Bronchial epithelial cell (primary cell): ENCODE measurements at places on chromosomes 13 and 19. TPM values are rescaled to one million over a fixed set of nuclear protein-coding genes. Genes with fewer than 3 reads are reported as not detected.
A peak's percentile ranks its signal among the peaks of the same experiment; 100 is the strongest.

The ZNF582 gene
- 1.1 and 2.4 TPM in 2 replicates for total RNA-seq

DNA sequence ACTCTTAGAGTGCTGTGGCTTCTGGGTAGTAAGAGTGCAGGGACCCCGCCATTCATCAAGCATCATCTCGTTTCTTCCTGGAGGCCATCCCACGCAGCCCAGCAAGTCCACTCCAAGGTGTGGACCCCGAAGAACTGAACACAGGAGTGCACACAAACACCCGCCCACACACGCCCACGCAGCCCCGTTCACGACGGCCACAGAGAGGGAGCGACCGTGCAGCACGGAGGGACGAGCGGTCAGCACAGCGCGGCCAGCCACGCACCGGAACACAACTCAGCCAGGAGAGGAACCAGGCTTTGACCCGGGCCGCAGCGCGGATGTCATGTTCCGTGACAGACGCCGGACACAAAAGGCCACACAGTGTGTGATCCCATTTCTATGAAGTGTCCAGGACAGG is 18.2 kb upstream of the RANBP3 start:
- DNase-seq = no peak

The ZNF813 gene
- total RNA-seq = 3.9 and 4.6 TPM in 2 replicates

DNA sequence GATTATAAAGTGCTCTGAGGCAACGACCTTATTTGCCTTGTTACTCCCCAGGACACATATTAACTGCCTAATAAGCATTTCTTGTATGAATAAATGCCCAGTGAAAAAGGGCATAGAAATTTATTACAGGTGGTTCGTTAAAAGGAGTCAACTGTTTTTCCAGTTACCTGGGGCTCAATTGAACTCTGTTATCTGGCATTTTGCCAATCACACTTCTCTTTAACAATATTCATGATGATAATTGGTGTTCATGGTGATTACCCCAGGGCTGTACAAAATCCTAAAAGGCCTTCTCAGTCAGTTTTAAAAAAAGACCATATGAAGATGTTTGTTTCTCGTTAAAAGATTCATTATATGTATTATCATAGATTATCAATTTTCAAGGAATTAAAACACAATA is 57.1 kb downstream of the KL start:
- no peak for DNase-seq

The APLP1 gene
- 0.26 and 0.51 TPM in 2 replicates for total RNA-seq

DNA sequence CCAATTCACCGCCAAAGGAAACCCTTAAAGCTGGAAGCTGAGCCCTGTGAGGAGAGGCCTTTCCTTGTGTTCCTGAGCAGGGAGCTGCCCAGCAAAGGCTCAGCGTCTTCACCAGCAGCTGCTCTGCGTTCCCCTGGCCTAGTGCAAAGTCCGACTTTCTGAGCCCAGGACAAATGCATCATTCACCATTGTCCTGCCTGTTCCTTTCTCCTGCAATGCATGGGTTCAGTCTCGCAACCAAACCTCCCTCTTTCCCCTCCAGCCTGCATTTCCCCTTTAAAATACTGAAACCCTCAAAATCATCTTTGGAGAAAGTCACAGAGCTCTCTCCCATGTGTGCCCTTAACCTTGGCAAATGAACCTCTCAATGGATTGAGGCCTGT is 12.9 kb upstream of the TMEM255B start:
- DNase-seq = no peak

The KCNRG gene
- 4.2 and 4.5 TPM in 2 replicates for total RNA-seq

The KLK2 gene
- total RNA-seq = 0.53 TPM in 1 of 2 replicates, not detected in the other

DNA sequence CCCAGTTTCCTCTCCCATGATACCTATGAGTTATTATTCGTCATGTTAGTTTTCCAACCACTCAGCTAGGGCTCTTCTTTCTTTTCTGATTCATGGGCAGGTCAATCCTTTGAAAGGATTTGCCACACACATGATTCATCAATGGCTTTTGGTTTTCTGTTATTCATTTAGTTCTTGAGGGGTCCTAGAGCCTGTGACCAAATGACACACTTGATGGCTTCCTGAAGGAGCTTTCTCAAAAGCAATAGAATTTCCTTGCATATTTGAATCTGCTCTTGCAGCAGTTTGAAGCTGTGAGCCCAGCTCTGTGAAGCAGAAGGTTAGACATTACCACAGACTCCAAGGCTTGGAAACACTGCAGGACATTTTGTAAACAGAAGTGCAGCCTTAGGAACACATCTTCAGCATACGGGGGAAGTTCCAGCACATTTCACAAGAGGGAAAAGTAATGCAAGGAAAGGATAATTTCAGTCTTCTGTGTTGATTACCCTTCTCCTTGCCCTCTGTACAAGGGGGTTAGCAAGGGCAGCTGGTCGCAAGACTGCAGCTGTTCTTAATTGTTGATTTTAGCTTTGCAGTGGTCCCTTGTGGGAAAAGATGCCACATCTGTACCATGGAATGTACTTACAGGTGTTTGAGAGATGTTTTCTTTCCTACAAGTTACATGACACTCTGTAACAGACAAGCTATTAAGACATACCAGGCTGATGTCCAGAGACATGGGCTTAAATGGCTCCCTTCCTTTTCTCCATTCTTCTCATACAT is 338.6 kb downstream of the KCNRG start:
- peak; percentile 93 for DNase-seq

The MBOAT7 gene
- total RNA-seq = 6.8 and 10.6 TPM in 2 replicates

- no peak for DNase-seq
Observed at GRCh38 chr13:44075113-44075512, 195.4 kb downstream of the LACC1 start.

GRCh38 chr13:111917086-111917485 is 149.9 kb upstream of the SOX1 start:
- no peak for DNase-seq

The RYR1 gene
- total RNA-seq = 4.5 and 7.4 TPM in 2 replicates

The CYSLTR2 gene
- not detected in 2 replicates for total RNA-seq

- no peak for DNase-seq
Observed at GRCh38 chr13:22929381-22930126, 251.2 kb upstream of the SGCG start.

The METTL21C gene
- total RNA-seq = not detected in 2 replicates

The LYPD3 gene
- total RNA-seq = 6.6 and 87.9 TPM in 2 replicates

DNA sequence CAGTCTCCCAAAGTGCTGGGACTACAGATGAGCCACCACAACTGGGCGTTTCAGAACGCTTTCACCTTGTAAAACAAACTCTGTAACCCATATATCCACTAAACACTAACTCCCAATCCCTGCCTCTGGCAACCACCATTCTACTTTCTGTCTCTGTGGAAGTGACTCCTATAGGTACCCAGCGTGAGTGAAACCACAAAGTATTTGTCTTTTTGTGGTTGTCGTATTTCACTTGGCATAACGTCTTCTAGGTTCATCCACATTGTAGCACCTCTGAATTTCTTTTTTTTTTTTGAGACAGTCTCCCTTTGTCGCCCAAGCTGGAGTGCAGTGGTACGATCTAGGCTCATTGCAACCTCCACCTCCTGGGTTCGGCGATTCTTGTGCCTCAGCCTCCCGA is 44.8 kb downstream of the BRD4 start:
- no peak for DNase-seq

The CABP5 gene
- total RNA-seq = not detected in 2 replicates

DNA sequence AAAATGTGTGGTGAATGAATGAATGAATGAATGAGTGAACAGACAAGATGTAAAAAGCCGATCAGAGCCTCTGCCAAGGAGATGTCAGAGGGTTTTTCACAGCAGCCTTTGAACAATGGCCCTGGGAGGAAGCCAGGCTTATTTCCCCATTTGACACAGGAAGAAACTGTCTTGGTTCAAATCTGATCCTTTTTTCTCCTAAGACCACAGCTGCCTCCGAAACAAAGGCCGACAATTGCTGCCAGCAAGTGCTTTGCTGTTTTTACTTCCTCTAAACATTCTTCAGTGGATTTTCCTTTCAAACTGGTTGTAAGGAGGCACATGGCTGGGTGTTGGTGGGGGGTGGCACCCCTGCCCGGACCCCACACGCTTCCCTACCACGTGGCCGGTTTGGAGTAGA is 44.2 kb upstream of the HOMER3 start:
- no peak for DNase-seq

The CYP2A6 gene
- total RNA-seq = not detected in 2 replicates

- no peak for DNase-seq
Observed at GRCh38 chr19:5774921-5775320, 9.6 kb downstream of the PRR22 start.

GRCh38 chr13:21884965-21885567 is 214.2 kb downstream of the FGF9 start:
- no peak for DNase-seq

The ZNF729 gene
- total RNA-seq = not detected in 2 replicates

DNA sequence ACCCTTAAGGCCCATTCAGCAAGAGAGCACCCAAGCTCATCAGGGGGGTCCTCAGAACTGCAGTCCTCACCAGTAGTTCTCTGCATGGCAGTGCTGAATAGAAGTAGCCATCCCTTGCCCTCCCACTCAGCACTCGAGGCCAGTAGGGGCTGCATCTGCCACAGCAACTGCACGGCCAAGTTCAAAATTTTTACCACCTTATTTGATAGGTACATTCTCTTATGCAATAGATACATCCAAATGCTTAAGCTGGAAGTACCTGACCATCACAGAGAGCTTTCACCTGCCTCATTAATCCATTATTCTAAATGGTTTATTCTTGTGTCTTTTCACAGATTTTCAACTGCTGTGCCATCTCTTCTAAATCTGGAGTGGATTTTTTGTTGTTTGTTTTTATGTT is 1307.4 kb downstream of the SLITRK5 start:
- no peak for DNase-seq

The KANK3 gene
- 0.64 and 2.4 TPM in 2 replicates for total RNA-seq

DNA sequence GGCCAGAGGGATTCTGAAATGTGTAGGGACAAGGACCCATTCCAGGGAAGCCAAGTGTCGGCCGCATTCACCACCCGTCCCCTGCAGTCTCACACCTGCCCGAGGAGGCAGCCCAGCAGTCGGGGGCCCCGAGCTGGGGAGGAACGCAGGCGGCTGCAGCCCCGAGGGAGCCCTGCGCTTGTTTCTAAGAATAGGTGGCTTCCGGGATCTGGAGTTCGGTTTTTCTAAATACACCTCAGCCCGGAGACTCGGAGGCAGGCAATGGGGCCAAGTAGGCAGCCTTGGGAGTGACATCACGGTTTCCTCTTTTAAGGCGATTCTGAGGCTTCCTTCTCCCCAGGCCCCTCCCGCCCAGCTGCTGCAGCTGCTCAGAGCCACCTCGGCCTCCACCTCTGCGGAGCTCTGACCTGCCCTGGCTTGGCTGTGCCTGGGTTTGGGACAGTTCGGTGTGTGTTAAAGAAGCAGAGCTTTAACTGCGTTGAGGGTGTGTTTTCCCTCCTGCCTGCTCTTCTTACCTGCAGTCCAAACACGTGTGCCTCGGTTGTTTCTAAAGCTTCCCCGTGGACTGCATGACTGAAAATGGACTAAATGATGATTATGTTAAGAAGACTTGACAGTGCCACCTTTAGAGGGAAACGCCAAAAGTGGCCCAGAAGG is 80.5 kb downstream of the COL4A2 start:
- peak; percentile 58 for DNase-seq

GRCh38 chr19:5172859-5173630 is 167.6 kb downstream of the PTPRS start:
- DNase-seq = peak; percentile 96

GRCh38 chr13:107025991-107026390 is 458.1 kb upstream of the ARGLU1 start:
- peak; percentile 62 for DNase-seq

DNA sequence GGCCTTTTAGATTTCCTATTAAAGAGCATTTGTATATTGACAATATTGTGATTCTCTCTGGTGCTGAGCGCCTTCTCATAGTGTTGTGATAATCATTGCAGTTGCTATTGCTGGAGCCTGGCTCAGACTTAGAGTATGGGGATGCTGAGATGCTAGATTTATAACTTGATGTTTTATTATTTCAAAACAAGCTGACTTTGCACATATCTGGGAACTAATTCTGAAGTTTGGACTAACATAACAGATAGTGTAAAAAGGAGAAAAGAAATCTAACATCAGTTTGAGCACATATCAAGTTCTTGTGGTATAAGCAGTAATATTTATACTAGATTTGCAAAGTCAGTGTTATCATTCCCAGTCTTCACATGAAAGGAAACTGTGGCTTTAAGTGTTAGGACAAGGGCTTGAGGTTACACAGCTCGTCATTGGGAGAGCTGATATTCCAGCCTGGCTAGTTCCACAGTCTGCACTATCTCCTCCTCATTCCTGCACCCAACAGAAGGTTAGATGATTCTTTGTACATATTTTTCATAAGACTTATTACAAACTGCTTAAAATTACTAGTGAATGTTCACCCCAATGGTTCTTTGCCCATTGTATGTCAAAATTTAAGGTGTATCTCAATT is 279.8 kb downstream of the MTUS2 start:
- DNase-seq = no peak

DNA sequence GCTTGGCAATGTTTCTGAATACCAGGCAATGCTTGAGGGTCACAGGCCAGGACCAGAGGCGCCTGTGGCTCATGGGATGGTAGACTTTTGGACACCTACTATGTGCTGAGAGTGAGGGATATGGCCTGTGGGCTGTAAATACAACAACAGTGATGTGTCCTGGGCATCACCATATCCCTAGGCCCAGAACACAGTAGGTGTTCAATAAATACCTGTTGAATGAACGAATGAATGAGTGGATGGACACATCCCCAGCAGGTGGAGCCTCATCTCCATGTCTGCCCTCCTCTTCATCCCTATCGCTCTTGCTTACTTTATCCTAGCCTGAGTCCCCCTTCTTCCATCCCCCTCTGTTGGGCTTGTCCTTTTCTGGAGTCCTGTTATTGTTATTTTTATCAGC is 16.5 kb upstream of the NANOS2 start:
- no peak for DNase-seq

The TEX101 gene
- 0.26 TPM in 1 of 2 replicates, not detected in the other for total RNA-seq

The ACER1 gene
- not detected in 2 replicates for total RNA-seq

The PGLYRP2 gene
- total RNA-seq = not detected in 2 replicates

DNA sequence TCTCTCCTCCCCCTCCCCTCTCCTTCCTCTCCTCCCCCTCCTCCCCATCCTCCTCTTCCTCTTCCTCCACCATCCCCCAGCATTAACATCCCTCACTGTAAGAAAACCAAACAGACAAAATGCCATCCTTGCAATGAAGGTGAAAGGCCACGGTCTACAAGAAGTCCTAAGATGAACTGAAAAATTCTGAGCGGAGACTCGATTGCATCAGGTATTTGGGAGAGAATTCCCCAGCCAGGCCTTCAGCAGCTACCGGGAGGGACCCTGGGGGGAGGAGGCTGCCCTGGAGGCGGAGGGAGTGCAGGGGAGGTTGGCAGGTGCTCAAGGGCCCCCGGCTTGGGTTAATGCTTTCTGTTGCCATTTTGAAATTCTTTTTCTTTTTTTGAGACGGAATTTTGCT is 10.1 kb upstream of the TIMM44 start:
- no peak for DNase-seq

The THSD1 gene
- 11.0 and 19.5 TPM in 2 replicates for total RNA-seq

The PSG1 gene
- not detected in 2 replicates for total RNA-seq
